ENCODE measurements at places on chromosomes 6 and 20.

GRCh38 chr20:19497064-19497463 lies 261.0 kb upstream of the RIN2 start:
- no peak for DNase-seq

DNA sequence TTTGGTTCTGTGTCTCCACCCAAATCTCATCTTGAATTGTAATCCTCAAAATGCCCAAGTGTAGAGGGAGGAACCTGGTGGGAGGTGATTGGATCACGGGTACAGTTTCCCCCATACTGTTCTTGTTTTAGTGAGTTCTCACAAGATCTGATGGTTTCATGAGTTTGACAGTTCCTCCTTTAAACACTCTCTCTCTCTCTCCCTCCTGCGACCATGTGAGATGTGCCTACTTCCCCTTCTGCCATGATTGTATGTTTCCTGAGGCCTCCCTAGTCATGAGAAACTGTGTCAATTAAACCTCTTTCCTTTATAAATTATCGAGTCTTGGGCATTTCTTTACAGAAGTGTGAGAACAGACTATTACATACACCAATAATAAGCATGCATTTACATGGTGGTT lies 12.1 kb upstream of the EYS start:
- no peak for DNase-seq

GRCh38 chr6:8434727-8435092 lies 635 bp downstream of the SLC35B3 start:
- no peak for DNase-seq

GRCh38 chr6:24825130-24825630 lies 26.5 kb upstream of the ARMH2 start:
- DNase-seq = no peak

DNA sequence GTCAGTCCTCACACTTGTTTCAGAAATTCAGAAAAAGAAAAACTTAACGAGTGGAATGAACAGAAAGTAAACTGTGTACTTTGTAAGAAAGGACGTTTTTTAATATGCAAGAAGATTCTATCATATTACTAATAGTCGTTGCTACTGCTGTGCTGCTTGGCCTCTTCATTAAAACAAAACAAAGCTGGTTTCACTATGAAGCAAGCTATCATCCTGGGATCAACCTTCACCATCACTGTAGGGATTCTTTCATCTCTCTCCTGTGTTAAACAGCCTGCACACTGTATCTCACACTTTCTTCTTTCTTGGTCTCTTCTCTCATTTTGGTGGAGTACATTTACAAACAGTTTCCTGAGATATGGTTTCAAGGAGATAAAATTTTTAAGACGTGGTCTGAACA lies 284.2 kb downstream of the BTBD9 start:
- DNase-seq = no peak

- no peak for DNase-seq
These were observed 19.3 kb upstream of the NEDD9 start for GRCh38 chr6:11251553-11252360.

GRCh38 chr20:32116079-32116521 lies 6.6 kb downstream of the TM9SF4 start:
- no peak for DNase-seq

DNA sequence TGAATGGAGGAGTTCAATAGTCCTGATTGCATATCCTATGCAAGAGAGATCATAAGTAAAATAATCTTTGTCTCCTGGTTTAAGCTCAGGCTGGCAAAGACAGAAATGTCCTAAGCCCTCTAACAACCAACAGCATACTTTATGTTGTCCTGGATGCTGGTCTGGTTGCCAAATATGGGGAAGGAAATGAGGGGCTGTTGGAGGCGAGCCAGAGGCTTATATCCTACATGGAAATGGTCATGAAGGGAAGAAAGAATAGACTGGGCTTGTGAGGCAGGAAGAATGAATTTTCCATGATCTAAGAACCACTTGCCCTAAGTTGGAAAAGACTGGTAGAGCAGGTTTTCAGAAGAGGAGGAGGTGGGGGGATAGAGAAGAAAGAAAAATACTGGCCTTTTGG lies 237.1 kb downstream of the SMOC2 start:
- DNase-seq = no peak

DNA sequence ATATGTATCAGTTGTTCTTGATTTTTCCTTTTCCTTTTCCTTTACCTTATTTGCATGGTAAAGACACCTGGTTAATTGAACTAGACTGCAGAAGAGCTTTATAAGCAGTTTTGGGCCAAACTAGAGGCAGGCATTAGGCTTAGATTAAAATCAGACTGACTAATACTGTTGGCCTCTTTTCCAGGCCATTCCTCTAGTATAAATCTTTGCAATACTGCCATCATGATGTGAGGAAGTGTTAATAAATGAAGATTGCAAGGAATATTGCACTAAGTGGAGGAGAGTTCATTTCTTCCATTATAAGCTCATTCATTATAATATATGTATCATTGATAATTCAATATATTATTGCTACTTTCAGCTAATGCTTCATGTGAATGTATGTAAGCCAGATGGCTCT lies 163.8 kb downstream of the MMUT start:
- DNase-seq = no peak

DNA sequence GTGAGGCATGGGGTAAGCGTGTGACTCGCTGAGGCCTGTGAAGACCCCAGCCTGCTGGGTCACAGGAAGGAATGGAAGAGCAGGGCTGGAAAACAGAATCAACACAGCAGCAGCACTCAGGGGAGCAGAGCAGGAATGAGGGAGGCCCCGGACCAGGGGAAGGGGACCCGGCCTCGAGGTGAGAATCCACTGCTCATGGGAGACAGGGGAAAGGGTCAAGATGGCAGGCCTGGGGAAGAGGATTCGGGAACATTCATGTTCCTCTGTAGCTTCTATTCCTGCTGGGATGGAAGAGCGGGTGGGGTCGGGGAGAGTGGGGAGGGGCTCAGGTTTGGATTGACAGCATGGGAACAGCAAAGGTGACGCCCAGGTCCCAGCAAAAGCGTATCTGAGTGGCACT lies 59.4 kb downstream of the NPEPL1 start:
- DNase-seq = no peak

GRCh38 chr6:164924674-164925073 lies 384.7 kb downstream of the C6orf118 start:
- DNase-seq = no peak

- peak; percentile 41 for DNase-seq
These were observed 665 bp downstream of the RRAGD start for GRCh38 chr6:89411145-89412070.

DNA sequence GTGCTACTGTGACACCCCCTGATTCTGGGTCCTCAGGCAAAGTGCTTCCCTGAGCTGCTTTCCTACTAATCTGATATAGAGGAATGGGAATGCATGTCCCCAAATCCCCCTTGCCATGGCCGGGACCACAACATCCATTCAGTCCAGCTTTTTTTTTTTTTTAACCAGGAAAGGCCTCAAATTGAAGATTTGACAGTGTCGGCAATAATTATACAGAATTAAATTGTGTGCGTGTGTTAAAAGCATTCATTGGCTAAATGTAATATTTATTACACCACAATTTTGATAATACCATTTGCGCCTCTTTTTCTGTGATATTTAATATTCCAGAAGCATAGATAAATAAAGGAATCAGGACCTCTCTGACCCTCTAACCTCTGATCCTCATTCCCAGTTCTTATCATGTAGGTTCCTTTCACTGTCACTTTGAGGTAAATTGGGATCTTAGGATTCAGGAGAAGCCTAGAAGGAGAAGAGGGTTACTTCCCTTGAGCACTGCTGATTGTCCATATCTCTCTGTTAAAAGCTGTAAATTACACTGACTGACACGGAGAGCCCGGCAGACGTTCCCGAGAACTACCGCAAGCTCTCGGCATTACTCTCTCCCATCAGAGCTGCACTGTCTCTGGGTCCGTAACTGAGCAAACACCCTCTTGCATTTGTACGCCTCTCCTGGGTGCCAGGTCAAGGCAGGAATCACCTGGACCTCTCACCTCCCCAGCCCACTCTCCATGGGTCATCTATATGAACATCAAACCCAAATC lies 29.4 kb upstream of the MAFB start:
- DNase-seq = no peak

DNA sequence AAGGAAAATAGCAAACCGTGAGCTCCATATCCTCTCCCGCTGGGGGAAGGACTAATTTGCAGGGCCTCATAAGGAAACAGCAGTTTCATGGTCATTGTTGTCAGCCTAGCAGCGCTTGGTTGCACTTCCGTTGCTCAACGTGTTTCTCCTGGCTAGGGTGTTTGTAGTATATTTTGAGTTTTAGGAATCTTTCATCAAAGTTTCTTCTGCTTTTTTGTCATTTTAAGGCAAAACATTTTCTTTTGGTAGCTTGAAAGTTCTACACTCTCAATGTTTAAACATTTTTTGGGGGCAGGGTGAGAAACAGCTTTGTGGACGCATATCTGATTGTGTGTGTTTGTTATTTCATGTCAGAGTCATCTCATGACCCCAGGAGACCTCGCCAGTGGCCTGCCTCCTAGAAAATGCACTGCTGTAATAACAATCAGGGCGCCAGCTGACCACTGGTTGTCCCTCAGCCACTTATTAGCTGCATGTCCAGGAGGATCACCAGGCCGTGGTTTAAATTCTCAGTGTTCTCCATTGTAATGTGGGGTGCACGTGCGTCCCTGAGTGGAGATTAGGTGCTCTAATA lies 20.6 kb downstream of the JARID2 start:
- DNase-seq = no peak

GRCh38 chr6:111818539-111819226 lies 54.6 kb downstream of the FYN start:
- no peak for DNase-seq

DNA sequence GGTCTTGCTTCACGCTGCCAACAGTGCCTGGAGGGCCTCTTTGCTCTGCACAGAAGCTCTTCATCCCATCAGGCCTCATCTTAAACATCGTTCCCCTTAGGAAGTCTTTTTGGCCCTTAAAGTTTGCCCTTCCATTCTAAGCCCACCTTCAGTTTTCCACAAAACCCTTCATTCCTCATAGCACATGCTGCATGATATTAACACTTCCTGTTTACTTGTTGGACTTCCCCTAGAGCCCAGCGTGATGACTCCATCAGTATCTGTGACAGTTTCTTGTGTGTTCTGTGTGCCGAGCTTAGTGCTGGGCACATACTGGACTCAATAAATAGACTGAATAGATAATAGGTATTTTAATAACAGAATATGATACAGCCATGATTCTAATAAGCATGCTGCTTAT lies 2.2 kb downstream of the NT5DC1 start:
- DNase-seq = no peak

- DNase-seq = no peak
These were observed 188.3 kb downstream of the BMP7 start for GRCh38 chr20:57078116-57078515.

GRCh38 chr6:136544326-136544725 lies 5.9 kb downstream of the MAP7 start:
- DNase-seq = no peak

GRCh38 chr6:57313711-57314471 lies 3.5 kb upstream of the PRIM2 start:
- DNase-seq = no peak

DNA sequence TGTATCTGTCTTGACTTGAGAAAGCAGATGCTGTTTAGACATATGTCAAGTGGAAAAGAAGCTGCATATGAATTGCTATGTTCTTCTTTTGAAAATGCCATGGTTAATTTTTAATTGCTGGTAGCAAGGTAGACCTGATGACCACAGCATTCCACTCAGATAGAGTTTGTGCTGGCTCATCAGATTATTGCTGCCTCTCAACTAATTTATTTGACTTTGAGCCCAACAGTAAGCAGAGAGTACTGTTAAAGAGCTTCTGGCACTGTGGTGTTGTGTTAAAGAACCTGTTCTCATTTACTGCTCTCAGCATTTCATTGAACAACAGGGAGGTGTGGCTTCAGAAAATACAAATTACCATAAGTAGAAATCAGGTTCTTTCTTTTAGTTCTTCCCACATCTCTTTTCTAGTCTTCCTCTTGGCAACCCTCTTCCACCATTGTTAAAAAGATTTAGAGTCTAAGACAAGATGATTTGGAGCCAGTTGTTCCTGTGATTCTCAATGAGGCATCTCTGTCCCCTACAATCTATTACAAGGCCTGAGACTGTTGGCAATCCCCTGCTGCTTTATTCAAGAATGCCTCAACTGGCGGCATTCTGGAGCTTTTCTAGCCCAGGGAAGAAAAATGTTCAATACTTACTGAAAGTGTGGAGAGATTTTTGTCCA lies 967.6 kb upstream of the GJE1 start:
- DNase-seq = no peak

GRCh38 chr6:80438772-80439171 lies 332.3 kb downstream of the BCKDHB start:
- DNase-seq = no peak

DNA sequence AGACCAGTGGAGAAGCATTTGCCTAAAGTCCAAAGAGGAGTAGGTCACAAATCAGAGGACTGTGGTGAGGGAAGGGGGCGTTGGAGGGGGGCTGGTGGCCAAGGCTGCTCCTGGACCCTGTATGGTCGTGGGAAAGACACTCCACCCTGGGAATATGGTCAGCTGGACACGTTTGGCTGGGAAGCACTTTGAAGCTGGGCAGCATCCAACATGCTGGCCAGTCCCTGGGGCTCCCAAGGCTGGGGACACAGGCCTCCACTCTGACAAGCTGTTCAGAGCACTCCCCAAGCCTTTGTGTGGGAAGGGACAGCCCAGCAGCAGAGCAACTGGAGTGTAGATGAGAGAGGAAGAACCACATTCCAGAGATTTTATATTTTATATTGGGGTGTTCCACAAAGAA lies 203.2 kb downstream of the ANKRD60 start:
- DNase-seq = no peak

DNA sequence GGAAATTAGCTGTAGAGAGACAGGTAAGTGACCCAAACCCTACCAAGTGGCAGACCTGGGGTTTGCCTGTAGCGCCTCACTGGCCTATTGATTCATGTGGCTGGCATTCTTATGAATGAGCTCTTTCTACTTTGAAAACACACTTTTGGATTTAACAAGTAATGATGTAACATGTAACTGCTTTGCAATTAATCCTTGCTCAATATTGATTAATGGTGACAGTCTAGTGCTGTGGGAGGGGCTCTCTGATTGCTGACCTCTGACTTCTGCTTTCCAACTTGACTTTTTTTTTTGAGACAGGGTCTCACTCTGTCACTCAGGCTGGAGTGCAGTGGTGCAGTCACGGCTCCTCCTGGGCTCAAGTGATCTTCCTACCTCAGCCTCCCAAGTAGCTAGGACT lies 82.7 kb downstream of the TIAM2 start:
- no peak for DNase-seq

DNA sequence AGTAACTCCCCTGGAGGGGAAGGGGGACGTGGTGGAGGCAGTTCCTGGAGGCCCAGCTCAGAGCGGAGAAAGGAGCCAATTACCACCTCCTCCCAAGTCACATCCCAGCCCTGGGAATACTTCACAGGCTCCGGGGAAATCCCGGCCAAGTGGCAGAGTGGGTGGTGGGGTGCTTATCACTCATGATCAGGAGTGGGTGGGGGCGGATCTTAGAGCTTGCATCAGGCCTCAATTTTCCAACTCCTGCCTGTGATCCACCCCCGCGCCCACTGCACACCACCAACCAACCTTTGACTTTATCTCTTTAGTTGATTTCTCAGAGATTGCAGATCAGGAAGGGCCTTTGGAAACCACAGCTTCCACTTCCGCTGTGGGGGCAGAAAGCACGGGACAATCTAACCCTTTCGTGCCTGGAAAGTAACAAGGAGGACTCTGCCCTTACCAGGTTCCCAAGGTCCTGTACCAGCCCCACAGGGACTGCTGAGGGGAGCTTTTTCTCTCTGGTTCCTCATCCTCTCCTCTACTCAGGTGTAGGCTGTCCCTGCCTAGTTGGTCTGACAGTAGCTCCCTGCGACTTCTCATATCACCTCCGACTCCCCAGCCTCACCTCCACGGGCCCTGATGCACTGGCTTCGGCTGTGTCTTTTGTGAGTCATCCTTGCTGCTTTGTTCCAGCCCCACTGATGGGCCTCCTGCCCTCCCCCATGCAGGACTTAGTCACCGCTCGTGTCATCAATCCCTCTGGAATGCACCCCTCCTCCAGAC lies 24.9 kb upstream of the IER3 start:
- no peak for DNase-seq
